ENCODE measurements at places on chromosomes 7 and 10.

GRCh38 chr10:60536529-60537114 lies 146.9 kb upstream of the ANK3 start:
- DNase-seq = no peak

DNA sequence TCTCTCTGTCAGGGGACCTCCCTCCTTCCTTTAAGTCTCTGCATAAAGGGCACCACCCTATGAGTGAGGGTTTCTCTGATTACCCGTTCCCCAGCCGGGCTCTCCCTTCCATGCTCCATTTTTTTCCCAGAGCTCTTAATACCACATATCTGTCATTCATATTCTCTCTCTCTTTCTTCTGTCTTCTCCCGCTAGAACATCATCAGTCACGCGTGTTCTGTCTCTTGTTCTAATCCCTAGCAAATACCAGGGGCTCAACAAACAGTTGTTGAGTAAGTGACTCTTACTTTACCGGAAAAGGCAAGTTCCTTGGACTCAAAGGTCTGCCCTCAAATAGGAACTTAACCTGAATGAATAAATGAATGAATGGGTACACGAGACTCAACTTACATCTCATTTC lies 68.5 kb downstream of the RSU1 start:
- DNase-seq = no peak

- DNase-seq = no peak
These were observed 1.4 kb downstream of the MRPS33 start for GRCh38 chr7:141013345-141013715.

DNA sequence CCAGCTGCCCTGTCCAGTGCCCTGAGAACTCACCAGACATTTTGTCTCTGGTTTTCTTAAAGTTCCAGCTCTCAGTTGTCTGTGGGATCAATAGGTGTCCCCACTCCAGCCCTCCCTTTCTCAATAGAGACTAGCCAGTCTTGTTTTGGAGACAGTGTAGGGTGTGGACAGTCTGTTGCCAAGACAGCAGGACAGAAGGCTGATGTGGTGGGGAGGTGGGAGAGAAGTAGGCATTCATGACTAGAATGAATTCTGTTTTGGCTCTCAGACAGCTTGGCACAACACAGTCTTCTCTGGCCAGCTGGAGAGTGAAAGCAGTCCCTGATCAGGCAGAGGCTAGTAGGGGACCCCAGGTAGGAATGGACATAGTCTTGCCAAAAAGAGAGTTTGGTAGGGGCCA lies 467.0 kb upstream of the PODXL start:
- DNase-seq = no peak

DNA sequence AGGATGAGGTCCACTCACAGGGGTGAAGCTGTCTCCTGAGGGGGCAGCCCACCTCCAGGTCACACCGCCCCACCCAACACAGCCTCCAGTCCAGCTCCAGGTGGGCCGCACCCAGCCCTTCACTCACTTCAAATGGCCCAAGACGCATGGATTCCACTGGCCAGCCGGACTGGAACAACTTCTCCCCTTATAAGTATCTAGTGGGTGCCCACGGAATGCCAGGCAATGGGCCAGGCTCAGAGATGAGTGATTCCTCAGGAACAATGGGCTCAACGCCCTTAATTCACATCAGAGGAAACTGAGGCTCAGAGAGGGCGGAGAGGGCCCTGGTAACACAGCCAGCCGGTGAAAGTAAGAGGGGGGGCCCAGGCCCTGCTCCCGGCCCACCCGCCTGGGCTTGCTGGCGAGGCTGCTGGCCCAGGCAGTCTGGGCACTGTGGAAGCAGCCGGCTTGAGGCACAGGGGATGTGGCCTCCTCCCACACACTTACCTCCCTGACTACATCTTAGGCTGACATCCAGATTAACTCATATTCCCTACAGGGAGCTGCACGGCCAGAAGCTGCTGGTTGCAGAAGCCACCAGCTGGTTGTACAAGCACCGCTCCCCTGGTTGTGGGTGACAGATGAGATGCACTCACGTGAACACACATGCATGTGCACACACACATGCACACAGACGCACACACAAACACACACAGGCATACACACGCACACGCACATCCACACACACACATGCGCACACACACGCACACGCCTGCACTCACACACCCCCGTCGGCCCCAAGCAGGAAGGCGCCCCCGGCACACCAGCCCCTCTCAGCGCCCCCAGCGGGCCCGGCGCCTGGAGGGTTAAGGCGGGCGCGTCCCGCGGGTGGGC lies 1.0 kb upstream of the FAM20C start:
- DNase-seq = peak; percentile 82

DNA sequence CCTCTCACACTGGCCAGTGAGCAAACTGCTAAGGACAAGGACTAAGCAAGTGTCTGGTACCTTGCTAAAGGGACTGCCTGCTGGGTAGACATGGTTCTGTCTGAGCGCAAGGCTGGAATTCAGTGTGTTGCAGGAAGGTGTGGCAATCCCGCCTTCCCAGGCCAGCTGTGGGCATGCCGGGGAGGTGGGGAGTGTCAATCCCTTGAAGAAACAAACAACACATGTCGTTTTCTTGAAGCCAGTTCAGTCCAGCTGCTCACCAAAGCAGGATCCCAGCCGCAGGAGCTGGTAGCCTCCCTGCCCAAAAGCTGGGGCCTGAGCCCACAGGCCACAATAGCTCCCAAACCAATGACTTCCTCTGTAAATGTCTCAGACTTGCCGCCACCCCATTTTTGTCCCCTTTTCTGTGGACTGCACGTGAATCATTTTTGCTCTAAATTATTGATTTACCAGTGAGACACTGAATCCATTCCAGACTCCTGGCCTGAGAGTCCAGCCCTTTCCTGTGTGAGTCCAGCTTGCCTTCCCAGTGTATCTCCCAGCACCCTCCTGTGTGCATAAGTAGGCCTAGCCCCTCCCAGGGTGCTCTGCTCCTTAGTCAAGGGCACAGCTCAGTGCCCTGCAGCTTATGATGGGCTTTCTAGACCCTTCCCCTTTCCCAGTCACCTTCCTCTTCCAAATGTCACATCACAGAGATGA lies 166.8 kb downstream of the RGS10 start:
- DNase-seq = no peak

Data from HTR-8/SVneo (cell line).